ENCODE measurements at places on chromosomes 5 and 9.

DNA sequence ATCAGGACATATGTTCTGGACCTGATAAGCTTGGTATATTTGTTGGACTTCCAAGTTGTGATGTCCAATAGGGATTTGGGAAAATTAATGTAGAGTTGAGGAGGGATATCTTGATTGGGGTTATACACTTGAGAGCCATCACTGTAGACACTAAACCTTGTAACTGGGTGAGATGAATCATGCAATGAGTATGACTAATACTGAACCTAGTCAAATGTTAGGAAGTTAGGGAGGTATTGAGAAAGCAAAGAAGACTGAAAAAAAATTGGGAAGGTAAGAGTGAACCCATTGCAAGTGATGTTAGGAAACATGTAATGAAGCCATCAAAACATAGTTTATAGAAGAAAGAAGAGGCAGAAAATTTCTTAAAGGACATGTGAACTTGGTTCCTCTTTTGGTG lies 668.4 kb upstream of the CDH9 start:
- no peak for DNase-seq

DNA sequence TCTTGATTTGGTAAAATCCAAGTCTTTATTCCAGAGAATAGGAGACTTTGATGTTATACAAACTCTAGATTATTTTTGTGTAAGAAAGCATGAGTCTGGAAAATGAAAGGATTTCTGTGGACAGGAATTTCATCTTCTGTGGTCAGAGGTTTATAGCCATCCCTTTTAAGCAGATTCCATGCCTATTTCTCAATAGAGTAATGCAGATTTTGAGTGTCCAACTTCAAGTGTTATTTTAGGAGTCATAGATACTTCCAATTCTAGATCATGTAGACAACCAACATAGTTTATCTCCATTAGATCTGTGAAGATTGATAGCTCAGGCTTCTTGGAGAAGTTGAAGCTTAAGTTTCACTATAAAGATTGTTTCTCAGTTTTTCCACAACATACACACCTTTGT lies 379.7 kb downstream of the PSAT1 start:
- DNase-seq = no peak

GRCh38 chr5:181044662-181045305 lies 4.7 kb downstream of the BTNL9 start:
- no peak for DNase-seq

DNA sequence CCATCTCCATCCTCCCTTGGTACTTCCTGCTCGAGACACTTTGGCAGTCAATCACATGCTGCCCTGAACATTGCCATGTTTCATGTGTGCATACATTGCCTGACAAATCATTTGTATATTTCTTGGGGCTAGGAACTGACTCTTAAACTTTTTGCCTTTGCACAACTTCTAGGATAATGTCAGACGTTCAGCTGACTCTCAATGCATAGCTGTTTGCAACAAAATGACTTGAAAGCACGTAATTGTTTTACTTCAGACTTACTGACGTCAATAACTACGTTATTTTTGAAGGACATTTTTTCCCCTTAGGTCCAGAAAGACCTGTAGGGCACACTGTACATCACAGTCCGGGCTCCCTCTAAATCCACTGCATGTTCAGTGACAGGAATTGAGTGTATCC lies 37.4 kb upstream of the DAB2 start:
- DNase-seq = no peak

DNA sequence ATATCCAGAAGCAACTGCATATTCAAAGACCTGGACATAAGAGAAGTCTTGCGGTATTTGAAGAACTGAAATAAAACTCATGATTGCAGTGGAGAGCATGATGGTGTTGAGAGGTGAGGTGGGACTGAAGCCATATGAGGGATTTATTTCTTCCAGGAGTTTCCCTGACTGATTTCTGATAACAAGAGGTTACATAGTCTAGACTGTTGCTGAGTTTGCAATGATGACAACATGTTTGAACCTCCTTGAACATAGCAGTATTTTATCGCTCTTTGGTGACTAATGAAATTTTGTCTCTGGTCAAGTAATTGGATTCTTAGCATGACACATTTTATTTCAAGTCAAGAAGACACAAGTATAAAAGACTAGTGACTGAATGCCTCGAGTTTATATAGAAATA lies 61.8 kb downstream of the ACTBL2 start:
- no peak for DNase-seq

- no peak for DNase-seq
These were observed 950 bp downstream of the NEUROG1 start for GRCh38 chr5:135534609-135535419.

GRCh38 chr5:84623019-84623418 lies 238.3 kb upstream of the EDIL3 start:
- DNase-seq = no peak

DNA sequence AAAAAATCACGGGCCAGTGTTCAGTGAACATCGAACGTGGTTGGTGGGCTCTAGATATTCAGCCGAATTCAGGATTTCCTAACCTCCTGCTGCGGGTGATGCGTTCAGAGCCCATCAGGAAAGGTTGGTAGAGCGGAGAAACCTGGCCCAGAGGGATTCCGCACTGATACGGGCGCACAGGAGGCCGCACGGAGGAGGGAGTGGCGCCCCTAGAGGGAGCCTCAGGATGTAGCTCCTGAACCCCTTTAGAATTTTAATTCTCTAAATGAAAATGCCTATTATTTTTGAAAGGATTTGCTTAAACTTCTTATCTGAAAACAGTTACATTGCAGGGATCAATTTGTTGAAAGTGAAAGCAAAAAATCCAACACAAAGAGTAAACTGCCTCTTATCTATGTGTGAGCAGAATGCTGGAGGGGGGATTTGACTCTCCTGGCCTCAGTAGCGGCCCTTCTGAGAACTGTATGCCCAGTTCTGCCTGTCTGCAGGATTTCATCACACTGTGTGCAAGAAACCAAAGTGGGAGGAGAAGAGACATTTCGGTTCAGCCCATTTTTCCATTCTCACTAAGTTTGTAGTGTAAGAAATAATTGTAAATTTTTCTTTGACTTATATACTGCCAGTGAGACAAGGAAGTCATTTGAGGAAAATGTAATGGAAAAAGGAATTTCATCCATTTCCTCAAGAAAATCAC lies 75.9 kb downstream of the TENT4A start:
- DNase-seq = no peak

- DNase-seq = no peak
These were observed 153.3 kb upstream of the SPRY4 start for GRCh38 chr5:142478113-142478512.

DNA sequence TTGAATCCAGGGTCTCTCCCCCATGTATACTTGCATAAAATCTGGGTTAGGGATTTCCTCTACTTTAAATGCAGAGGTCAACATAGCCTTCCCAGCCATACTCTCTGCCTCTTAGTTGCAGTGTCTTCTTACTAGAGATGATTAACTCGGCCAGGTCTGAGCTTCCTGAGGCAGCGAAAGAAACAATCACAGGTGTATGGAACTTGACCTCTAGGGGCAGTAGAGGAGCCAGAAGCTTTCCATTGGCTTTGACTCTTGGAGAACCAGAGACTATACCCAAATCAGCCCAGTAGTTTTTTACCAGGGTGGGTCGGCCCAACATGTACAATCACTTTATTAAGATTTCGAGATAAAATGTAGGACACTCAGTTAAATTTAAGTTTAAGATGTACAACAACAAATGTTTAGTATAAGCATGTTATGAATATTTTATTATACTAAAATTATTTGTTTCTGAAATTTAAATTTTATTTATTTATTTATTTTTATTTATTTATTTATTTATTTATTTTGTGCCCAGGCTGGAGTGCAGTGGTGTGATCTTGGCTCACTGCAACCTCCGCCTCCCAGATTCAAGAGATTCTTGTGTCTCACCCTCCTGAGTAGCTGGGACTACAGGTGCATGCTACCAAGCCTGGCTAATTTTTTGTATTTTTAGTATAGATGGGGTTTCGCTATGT lies 48.0 kb upstream of the DMRT3 start:
- no peak for DNase-seq

GRCh38 chr9:86041311-86041741 lies 58.0 kb downstream of the GOLM1 start:
- DNase-seq = no peak

- no peak for DNase-seq
These were observed 4.6 kb downstream of the BASP1 start for GRCh38 chr5:17221843-17222636.

GRCh38 chr9:137117269-137117731 lies 2.8 kb upstream of the DPP7 start:
- no peak for DNase-seq

DNA sequence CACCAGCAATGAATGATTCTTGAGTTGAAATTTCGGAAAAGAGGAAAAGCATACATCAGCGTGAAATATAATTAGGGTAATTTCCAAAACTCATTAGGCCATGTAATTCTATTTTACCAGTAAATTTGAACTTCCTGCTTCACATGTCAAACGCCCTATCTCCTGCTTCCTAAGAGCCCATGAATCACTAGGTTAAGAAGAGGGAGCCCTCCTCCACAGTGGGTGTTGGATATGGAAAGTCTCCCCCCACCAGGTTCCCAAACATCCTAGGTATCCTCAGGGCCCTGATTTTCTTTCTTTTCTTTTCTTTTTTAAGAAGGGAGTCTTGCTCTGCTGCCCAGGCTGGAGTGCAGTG lies 115.2 kb downstream of the SUSD1 start:
- no peak for DNase-seq

DNA sequence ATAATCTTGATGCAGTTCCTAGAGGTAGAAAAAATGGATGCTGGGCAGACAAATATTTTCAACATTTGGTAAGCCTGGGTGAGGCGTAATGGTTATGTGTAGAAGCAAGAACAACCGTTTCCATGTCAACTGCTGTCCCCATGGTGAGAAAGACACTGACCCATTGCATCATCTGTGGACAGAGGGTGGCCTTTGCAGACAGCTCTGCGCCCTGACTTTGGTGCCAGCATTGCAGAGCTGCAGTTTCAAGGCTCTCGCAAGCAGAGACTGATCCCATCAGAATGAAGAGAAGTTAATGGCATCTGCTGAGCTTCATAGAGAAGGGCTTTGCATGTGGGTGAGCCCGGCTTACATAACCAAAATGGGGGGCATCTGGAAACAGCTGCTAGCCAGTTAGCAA lies 179.0 kb upstream of the ADRA1B start:
- DNase-seq = no peak

DNA sequence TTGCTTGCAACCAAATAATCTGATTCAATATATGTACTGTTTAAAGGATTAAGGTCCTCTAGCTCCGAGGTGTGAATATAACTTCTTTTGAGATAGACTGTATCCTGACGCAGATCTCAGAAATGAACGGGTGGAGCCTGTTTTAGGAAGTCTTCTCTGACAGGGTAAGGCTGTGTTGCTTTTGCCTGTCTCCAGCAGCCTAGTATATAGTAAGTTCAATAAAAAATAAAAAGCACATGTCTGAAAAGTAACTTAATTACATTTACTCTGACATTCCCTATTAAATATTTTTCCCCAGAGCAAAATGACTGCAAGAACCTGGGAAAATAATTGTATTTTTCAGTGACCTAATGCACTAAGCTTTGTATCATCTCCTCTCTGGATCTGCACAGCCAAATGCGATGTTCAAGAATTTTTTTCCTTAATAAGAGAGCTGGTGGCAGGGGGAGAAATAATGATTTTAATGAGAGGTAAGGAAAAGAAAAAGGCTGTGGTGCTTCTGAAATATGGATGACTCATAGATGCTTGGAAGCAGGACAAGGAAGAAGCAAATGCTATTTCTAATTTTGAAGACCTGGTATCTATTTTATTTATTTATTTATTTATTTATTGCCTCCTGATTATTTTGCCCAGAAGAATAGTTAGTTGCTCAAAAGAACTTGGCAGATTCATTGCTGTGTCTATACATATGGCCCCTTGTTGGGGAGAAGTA lies 7.3 kb downstream of the PPP3R2 start:
- no peak for DNase-seq

DNA sequence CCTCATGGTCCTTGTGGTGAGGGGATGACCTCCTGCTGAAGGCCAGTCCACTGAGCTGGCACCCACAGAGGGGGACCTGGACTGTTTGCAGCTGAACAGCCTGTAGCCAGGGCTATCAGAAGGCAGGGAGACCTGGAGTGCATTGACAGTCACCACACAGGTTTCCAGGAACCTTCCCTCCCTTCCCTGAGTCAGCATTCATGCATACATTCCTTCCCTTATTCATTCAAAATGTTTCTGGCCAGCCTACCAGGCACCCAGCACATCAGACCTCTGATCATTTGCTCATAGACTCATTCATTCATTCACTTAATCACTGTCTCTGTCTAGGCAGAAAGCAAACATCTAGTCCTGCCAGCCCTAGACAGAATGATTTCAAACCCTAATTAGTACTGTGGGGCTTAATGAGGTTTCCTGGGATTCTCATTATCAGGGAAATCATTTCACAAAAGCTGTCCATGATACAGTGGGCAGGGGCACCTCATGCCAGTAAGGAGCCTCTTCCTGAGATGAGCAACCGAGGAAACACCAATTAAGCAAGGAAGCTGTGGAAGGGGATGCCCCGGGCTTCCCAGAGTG lies 110.1 kb upstream of the PPP1R26 start:
- DNase-seq = no peak

DNA sequence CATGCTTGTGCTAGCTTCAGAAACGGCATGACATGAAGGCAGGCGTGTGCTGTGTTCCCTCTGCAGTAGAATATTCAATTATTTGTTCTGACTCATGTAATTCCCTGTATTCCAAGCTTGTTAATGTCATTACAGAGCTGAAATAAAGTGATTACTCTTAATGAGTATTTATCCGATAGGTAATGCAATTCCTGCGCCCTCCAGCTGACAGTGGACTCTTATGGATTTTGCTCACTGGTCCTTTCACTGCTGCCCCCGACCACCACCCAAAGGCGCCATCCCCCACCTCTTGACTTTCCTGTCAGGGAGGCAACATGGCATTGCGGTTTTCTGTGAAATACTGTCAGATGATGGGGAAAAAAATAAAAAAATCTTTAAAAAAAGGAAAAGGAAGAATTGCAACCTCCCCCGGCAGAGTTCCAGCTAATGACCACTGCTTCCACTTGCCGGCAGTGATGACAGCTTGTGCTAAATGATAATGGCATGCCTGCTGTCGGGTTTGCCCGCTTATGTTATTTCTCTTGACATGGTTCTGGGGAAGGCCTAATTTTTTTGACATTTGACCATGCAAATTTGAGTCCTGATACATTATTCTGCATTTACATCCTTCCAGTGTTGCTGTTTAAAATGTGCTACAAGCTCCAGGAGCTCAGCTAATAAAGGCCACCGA lies 335.3 kb upstream of the ADAMTS16 start:
- DNase-seq = no peak

DNA sequence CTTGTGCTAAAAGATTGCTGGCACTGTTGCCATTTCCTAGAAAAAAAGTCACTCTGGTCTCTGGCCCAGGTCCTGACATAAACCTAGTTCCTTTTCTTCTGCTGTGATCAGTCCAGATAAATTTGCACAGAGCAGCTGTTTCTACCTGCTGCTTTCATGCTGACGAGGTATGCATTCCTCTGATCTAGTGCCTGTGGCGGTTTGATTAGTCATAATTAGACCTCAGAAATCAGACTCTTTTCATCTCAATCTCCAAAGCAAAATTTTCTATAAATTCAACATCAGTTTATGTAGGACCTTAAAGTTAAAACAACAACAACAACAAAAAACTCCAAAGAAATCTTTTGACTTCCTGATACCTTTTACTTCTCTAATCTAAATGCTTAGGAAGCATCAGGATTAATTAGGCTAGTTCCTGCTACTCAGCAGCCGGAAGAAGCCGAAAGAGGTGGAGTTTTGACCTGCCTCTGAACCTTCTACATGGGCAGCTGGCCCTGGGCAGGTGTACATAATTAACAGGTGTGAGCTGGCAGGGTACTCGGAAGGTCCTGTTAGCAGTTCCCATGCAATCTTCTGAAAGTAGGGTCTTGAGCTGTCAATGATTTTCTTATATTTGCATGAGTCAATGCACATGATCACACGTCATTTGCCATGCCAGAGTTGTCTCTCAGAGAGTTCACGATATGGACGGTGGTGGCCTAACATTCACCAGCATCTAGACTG lies 83.3 kb upstream of the CCDC112 start:
- no peak for DNase-seq
